ENCODE measurements at places on chromosomes 4 and X. TPM values are rescaled to one million over a fixed set of nuclear protein-coding genes. Genes with fewer than 3 reads are reported as not detected.

- H3K4me3 ChIP-seq = no peak overlapping the region
- H3K36me3 ChIP-seq = no peaks in the 10 kb centered on the region
- no peak for DNase-seq
Measured at GRCh38 chr4:77293426-77293825, 136.4 kb downstream of the CCNG2 start.

DNA sequence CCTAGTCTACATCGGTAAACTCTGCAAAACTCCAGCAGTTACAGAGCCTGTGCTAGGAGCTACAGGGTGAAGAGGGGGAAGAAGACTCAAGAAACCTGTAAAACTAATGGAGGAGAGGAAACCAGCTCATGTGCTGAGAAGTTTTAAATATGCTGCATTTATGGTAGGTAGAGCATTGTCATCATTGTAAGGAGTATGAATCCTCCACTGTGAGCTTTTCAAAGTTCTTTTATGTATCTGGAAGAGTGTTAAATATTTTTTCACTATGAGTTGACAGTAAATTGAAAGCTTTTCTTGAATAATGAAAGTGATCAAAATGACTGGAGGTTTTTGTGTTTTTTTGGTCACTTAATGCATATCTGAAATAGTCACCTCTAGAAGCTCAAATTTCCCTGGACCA lies 46.2 kb downstream of the SEPTIN11 start:
- H3K27me3 ChIP-seq = no peaks in the 10 kb centered on the region
- no peak for DNase-seq
- peaks cover 9% of the 10 kb centered on the region for H3K36me3 ChIP-seq
- H3K27ac ChIP-seq = no peak overlapping the region
- peaks cover 36% of the 10 kb centered on the region for H3K4me1 ChIP-seq

DNA sequence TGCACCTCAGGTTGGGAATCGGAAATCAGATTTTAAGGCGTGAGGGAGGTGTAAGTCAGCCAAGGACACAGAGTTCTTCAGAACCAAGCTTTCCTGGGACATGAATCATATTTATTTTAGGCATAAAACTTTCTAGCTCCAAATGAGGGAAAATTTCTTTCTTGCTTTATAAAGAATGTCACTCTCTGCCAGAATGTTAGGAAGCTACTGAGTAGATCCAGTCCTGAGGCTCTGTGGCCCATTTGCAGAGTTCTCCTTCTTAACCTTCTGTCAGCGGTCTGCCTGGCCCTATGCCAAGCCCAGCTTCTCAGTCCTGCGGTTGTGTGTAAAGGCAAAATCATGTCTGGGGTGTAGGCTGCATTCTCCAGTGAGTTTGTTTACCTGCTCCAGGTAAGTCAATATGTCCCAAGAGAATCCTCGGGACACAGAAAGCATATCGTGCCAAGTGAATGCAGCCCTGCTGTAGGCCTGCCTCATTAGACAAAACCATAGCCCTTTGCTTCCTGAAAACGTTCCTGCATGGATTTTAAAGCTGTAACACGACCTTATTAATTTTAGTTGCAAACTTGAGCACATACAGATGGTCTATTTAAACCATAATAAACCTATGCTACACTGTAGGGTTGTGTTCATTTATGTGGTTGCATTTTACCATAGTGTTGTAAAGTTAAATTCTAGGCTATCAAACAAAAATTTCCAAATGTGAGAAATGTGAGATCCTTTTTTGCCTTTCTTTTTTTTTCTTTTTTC lies 29.2 kb upstream of the CCNI start:
- no peak overlapping the region for H3K4me3 ChIP-seq
- no peaks in the 10 kb centered on the region for H3K4me1 ChIP-seq
- H3K27me3 ChIP-seq = no peaks in the 10 kb centered on the region
- DNase-seq = no peak

The CISD2 gene
- 35.2 TPM for total RNA-seq

The MAGEE2 gene
- total RNA-seq = not detected

GRCh38 chrX:138485767-138486166 lies 225.8 kb downstream of the FGF13 start:
- H3K27ac ChIP-seq = no peak overlapping the region
- no peak overlapping the region for H3K4me3 ChIP-seq
- H3K4me1 ChIP-seq = no peaks in the 10 kb centered on the region
- H3K27me3 ChIP-seq = no peaks in the 10 kb centered on the region

DNA sequence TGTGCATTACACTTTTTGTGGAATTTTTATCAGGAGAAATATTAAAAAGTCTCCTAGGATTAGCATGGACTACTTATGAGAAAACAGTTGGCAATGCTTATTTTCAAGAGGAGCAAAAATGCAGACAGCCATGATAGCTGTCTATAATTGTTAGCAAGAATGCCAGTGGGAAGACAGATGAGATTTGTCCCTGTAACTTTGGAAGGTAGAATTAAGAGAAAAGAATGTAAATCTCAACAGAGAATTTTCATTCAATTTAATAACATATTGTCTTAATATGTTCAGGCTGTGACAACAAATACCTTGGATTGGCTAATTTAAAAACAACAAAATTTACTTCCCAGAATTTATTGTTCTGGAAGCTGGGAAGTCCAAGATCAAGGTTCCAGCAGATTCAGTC lies 349.2 kb downstream of the IQCM start:
- no peaks in the 10 kb centered on the region for H3K27me3 ChIP-seq
- no peak for DNase-seq
- no peaks in the 10 kb centered on the region for H3K4me1 ChIP-seq
- no peak overlapping the region for H3K4me3 ChIP-seq

DNA sequence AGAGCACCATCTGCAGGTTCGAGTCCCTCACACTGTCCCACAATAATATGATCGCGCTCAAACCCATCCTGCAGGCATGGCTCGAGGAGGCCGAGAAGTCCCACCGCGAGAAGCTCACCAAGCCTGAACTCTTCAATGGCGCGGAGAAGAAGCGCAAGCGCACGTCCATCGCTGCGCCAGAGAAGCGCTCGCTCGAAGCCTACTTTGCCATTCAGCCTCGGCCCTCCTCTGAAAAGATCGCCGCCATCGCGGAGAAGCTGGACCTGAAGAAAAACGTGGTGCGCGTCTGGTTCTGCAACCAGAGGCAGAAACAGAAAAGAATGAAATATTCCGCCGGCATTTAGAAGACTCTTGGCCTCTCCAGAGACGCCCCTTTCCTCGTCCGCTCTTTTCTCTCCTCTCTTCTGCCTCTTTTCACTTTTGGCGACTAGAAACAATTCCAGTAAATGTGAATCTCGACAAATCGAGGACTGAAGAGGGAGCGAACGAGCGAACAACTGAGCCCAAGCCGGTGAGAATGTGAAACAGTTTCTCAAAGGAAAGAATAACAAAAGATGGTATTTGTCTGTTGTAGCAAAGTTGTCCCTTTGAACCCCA lies 1.9 kb downstream of the POU4F2 start:
- no peak overlapping the region for H3K27ac ChIP-seq
- H3K36me3 ChIP-seq = no peaks in the 10 kb centered on the region
- H3K4me1 ChIP-seq = peaks cover 2% of the 10 kb centered on the region
- H3K4me3 ChIP-seq = no peak overlapping the region
- no peak for DNase-seq
- H3K27me3 ChIP-seq = peaks cover 74% of the 10 kb centered on the region

DNA sequence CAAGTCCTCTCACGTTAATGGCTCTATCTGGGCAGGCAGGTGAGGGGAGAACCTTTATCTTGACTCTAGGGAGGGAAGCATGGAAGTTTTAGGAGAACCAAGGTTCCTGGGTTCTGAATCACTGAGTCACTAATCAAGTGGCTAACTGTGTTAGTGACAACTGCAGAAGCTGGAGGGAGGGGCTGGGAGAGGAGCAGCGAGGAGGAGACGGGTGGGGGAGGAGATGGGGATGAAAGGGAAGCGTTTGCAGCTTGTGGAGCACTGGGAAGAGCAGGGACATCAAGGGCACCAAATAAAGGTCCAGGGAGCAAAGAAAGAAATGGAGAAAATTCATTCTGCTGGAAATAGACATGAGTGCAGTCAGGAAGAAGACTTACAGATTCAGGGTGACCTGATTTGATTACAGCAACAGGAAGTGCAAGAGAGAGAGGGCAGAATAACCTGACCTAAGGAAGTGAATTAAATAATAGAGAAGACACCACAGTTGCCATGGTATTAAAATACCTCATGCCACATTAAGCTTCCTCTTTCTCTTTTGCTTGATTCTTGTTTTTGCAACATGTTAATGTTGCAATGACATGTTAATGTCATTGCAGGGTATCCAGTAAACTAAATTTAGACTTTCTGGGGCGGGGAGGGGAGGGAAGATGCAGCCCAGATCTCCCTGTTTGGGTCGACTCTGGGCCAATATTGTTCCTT lies 4.5 kb upstream of the SETD7 start:
- H3K36me3 ChIP-seq = no peaks in the 10 kb centered on the region
- no peak overlapping the region for H3K27ac ChIP-seq
- no peak overlapping the region for H3K4me3 ChIP-seq
- peaks cover 6% of the 10 kb centered on the region for H3K4me1 ChIP-seq

The PNMA5 gene
- not detected for total RNA-seq

DNA sequence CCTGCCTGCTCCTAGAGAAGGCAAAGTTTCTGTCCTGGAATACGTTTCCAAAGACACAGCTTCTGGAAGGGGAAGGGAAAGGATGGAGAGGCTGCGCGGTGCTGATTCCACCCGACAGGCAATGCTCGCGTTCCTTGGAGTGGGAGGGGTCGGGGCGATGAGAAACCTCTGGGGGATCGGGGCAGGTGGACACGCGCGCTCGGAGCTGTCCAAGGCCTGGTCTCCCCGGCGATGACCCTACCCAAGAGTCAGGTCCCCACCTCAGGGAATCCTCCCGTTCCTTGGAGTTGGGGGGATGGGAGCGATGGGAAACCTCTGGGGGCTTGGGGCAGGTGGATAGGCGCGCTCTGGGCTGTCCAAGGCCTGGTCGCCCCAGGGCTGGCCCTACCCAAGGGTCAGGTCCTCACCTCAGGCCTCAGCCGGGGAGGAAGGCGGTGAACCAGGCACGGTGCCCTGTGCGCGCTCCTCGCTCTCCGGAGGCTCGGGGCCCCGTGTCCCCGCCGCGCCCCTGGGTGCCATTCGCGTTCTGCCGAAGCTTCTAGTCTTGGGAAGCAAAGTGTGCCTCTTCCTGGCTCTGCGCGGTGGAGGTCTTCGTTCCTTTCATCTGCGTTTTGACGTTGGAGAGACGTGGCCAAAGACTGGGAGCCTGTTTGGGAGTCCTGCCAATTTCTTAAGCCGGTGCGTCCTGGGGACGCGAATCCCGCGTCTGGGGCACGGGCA lies 10.6 kb upstream of the SHOX start:
- no peak overlapping the region for H3K27ac ChIP-seq
- DNase-seq = no peak
- H3K27me3 ChIP-seq = peaks cover 20% of the 10 kb centered on the region
- H3K36me3 ChIP-seq = no peaks in the 10 kb centered on the region

- no peak overlapping the region for H3K4me3 ChIP-seq
- no peak overlapping the region for H3K27ac ChIP-seq
- no peak for DNase-seq
- no peaks in the 10 kb centered on the region for H3K36me3 ChIP-seq
Measured at GRCh38 chr4:184906480-184907097, 80.8 kb upstream of the ACSL1 start.

DNA sequence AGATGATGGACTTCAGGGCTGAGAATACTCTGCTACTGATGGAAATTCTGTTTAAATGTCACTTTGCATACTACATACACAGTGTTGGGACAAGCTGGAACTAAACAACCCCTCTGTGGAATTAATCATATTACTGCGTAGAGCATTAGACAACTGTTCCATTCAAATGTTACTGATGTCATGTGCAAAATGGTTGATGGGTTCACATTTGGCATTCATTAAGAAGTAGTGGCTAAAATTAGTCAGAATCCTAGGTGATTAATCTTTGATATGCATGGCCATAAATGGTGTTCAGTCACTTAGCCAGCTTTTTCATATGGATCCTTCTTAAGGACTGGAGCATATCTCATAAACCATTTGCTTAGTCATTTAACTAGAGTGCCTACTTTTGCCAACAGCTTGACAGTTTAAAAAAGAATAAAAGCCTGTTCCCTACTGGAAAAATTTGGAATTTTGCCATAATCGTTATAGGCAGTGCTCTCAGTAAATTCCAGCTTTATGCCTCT lies 105.2 kb downstream of the RNF150 start:
- no peaks in the 10 kb centered on the region for H3K36me3 ChIP-seq
- no peaks in the 10 kb centered on the region for H3K27me3 ChIP-seq
- no peak overlapping the region for H3K27ac ChIP-seq
- no peak overlapping the region for H3K4me3 ChIP-seq
- no peak for DNase-seq
- no peaks in the 10 kb centered on the region for H3K4me1 ChIP-seq

- H3K4me3 ChIP-seq = no peak overlapping the region
- H3K27me3 ChIP-seq = no peaks in the 10 kb centered on the region
- peak; percentile 52 for DNase-seq
- no peak overlapping the region for H3K27ac ChIP-seq
- no peaks in the 10 kb centered on the region for H3K36me3 ChIP-seq
- no peaks in the 10 kb centered on the region for H3K4me1 ChIP-seq
Measured at GRCh38 chrX:51461053-51462044, 35.0 kb downstream of the NUDT11 start.

DNA sequence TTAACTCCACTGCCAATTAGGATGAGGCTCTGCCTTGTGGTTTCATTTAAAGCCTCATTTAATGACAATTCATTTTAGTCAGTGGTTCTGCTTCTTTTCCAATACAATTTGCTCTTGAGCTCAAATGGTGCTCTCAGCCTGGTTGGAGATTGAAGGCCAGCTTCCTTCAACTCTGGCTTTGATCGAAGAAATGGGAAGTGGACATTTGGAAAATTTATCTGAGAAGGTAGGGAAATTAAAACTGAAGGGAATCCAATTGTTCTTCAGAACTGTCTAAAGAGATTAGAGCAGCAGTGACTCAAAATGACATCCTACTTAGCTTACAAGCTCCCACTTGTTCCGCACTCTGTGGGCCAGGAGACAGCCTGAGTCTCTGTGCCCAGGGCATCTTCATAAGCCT lies 206.8 kb downstream of the SMARCA1 start:
- no peak for DNase-seq
- no peak overlapping the region for H3K27ac ChIP-seq
- no peak overlapping the region for H3K4me3 ChIP-seq
- H3K36me3 ChIP-seq = no peaks in the 10 kb centered on the region

DNA sequence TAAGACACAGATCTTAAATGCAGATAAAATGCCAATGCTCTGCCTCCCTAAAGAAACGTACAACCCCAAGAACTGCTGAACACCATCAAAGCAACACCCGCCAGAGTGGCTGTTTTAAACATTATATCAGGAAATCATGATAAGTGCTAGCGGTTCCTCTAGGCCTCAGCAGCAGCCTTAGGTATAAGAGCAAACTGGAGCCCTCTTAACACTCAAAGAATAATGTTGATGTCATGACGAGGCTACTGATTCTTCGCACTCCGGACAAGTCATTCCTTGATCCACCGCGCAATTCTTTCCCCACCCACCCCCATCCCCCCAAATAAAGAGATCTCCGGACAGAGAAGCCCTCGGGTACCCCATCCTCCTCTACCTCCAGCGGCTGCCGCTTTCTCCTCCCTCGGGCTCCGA lies 507 bp downstream of the LIN54 start:
- H3K27ac ChIP-seq = peak overlapping the region; percentile 96
- no peaks in the 10 kb centered on the region for H3K27me3 ChIP-seq
- peak overlapping the region; percentile 98 for H3K4me3 ChIP-seq
- H3K4me1 ChIP-seq = peaks cover 14% of the 10 kb centered on the region
- DNase-seq = peak; percentile 46
- peaks cover 2% of the 10 kb centered on the region for H3K36me3 ChIP-seq
